MV-4-11 (cell line): ENCODE measurements at places on chromosomes 5 and 9.

- DNase-seq = no peak
These were observed 612.9 kb upstream of the DAB2 start for GRCh38 chr5:40037713-40038112.

- no peak for DNase-seq
These were observed 85.8 kb upstream of the IER5L start for GRCh38 chr9:129263836-129264235.

DNA sequence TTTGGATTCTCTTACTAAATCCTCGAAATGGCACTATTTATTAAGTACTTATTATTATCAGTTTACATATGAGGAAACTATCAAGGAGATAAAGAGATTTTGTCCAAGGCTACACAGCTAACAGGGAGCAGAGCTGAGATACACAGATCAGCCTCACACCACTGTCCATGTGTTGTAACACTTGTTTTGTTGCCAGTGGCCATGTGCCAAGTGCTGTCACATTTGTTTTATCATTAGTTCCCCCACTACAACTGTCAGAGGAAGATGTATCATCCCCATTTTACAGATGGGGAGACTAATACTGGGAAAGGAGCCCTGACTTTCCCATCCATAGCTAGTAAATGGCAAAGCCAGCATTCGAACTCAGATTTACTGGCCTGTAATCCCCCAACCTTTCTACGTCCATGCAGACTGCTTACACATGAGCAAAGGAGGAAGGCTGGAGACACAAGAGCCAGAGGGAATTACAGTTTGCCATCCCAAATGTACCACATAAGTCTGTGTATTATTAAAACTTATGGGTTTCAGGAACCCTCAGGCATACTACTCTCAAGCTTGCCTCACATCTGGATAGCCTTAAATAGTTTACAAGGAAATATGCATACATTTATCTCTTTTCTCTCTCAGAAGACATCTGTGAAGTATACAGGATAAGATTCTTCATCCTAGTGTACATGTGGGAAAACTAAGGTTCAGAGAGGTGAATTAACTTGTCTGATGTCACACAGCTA is 25.1 kb downstream of the PAPPA start:
- no peak for DNase-seq

GRCh38 chr5:93884254-93884653 is 142.9 kb upstream of the POU5F2 start:
- no peak for DNase-seq

DNA sequence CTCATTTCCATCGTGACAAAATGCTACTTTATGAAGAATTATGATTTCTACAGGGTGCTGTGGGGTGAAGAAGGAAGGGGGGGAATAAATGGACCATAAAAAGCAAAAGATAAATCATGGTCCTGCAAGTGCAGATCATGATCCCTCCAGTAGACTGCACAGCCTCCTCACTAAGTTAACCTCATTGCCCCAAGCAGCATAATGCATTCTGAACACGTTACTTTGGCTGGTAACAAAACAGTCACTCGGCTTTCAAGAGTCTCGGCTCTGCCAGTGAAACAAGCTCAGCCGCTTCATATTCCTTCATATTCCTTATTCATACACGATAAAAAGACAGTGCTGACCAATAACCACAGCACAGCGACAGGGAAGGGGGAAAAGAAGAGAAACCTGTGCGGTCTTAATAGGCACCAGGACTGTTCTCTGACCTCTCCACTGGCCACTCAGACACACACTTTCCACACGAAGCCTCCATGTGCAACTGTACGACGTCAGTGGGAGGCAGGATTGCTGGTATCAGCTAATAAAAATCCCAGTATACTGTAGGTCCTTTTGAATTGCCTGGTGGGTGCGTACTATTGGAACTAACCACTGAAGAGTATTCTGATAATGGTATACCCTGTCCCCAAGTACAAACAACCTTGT is 60.5 kb downstream of the ANKH start:
- DNase-seq = no peak

DNA sequence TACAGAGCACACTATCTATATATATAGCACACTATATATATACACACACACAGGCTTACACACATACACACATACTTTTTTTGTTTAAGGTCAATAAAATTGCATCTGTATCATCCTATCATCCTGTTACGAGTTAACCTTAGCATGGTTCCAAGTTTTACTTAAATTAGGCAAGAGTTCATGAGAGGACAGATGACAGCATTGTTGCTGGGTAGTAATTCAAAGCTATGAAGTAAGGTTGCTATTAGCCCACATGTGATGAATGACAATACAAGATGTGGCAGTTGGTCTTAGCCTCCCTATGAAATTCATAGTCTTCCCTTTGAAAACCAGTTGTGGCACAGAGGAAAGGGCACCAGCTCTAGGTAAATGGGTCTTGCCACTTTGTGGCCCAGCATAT is 438.1 kb downstream of the ACTL7B start:
- no peak for DNase-seq

DNA sequence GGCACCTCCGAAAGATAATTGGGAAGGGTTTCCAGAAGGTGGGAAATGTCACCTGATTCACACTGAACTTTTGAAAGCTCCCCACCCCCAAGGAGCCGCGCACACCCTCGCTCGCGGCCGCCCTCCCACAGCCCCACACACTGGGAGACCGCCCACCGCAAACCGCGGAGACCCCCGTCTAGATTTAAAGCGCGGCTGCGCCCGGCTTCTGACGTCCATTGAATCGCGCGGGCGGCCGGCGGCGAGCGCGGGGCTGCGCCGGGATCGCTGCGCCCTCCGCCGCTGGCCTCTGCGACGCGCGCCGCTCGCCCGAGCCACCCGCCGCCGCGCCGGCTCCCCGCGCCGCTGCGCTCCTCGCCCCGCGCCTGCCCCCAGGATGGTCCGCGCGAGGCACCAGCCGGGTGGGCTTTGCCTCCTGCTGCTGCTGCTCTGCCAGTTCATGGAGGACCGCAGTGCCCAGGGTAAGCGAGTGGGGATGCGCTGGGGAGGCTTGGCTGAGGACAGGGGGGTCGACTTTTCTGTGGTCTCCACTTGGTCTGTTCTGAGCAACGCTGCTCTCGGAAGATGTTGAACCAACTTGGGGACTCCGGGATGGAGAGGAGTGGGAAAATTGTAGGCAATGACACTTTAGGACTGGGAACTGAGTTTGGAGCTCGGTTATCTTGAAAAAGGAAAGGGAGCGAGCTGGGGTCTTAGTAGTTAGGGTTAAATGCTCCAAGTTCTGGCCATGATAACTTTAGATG is at the start of gene FST:
Gene FST (plus strand): TSS at position 214 of the 743 bp plus-strand sequence. CDS start 163 bp downstream, at position 377.
- no peak for DNase-seq

GRCh38 chr5:72692231-72692637 is 124.2 kb upstream of the TNPO1 start:
- DNase-seq = no peak

- DNase-seq = no peak
These were observed 63.3 kb downstream of the CARTPT start for GRCh38 chr5:71782393-71782770.

- DNase-seq = no peak
These were observed 34.4 kb upstream of the KCNIP1 start for GRCh38 chr5:170469414-170469813.

DNA sequence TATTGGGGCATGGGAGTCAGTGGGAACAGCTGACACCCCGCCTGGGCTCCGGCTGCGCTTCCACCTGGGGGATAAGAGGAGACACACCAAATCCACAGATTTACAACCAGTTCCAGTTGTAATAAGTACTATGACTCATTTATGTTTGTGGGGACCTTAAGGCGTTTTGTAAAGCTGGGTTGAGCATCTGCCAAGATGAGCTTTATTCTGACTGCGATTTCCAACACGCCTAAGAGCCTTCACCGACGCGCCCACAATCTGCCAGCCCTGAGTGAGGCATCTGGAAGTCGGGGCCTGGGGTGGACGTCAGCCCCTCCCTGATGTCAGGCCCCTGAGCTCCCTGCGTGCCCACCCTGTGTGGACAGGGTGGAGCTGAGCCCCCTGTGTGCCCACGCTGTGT is 14.3 kb upstream of the LHX3 start:
- peak; percentile 41 for DNase-seq

GRCh38 chr5:114438471-114438870 is 76.6 kb downstream of the KCNN2 start:
- DNase-seq = no peak

- DNase-seq = peak; percentile 72
These were observed 13.3 kb upstream of the SPATA24 start for GRCh38 chr5:139417214-139417613.

DNA sequence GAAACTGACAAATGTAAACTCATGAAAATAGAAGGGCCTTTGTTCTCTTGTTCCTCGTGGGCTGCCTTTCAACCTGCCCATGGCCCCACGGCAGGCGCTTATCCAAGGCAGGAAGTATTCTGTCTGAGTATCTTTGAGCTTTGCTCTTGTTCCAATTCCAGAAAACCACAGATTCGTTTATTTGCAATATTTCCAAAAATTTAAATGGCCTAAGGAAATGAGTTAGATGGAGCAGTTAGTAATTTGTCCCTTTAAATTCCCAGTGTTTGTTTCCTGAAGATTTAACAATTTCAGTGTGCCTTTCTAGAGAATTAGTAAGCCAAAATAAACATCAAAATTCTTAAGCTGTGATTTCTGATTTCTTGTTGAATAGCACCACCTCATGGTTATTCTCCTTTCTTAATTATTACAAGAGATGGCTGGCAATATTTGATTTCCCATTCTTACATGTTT is 299.4 kb upstream of the RASA1 start:
- DNase-seq = peak; percentile 0

- DNase-seq = no peak
These were observed 62.0 kb upstream of the STARD4 start for GRCh38 chr5:111574311-111574710.

DNA sequence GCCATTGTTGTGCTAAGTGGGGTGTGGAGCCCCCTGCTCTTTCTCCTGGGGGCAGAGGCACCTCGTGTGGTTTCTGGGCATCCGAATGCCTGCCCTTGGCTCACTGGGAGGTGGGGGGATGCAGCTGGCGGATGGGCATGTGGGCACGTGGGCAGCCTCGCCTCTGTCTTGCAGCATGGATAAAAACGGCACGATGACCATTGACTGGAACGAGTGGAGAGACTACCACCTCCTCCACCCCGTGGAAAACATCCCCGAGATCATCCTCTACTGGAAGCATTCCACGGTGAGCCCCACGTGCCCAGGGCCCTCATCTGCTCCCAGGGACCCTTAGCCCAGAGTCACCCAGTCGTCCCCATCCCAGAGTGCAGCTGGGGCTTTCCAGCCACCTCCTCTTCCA is 25.3 kb downstream of the PTGES2 start:
- no peak for DNase-seq

DNA sequence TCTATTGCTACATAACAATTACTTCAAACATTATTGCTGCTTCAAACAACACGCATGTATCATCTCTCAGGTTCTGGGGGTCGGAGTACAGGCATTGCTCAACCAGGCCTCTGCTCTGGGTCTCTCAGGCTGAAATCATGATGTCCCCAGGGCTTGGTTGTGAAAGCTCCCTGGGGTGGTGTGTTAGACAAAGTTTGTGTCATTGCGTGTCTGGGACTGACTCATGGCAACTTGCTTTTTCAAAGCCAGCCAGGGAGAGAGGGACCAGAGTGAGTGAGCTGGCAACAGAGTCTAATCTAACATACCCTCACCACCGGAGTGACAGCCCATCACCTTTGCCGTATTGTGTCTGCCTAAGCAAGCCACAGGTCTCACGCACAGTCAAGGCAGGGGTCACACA is 259.2 kb upstream of the NFIL3 start:
- no peak for DNase-seq

DNA sequence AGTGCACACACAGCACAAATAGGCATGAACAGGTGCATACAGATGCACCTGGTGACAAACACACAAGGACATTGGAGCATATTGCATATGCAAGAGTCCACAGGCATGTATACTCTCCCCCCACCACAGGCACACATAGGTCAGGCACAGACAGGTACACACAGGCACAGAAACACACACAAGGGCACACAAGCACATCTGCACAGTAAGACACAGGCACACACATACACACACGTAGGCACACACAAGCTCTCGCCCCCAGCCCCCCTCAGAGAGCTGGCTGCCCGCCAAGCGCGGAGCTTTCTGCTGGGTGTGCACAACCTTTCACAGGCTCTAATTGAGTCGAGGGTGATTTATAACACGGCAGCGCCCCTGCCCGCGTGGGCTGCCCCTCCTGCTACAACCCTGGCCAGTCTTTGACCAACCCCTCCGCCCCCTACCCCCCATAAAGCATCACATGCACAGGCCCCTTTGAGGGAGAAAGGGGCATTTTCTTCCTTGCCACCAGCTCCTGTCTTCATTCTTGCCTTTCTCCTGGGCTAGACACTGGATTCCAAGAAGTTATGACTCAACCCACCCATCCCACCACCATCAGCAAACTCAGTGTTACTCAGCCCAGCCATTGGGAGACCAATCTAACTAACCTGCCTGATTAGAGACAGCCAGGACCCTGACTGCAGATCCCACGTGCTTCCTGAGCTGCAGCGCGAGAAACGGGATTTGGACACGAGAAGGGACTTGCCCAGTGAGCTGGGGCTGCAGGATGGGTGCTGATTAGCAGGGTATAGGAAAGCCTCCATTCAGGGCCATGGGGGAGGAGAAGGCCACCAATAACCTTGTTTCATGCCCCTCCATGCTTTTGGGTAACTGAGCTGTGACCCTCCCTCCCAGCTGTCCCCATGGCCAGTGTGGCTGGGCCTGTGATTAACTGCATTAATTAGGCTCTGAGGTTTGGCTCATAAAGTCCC is 42.8 kb upstream of the PSD2 start:
- DNase-seq = no peak

DNA sequence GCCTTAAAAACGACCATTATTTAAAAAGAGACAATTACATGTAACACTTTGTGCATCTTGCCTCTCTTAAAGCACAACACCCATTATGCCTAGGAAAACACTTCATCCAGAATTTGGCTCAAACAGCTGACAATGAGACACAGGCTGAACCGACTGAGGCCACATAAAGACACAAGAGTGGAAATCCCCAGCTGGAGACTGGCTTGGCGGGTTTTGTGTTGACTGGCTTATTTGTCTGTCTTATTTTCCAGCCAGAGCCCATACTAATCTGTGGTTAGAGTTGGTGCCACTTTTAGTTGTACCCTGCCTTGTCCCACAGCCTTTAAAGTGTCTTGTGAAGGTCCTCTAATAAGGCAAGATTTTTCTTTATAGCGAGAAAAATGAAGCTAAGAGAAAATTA is 21.2 kb downstream of the TRIM14 start:
- DNase-seq = no peak

DNA sequence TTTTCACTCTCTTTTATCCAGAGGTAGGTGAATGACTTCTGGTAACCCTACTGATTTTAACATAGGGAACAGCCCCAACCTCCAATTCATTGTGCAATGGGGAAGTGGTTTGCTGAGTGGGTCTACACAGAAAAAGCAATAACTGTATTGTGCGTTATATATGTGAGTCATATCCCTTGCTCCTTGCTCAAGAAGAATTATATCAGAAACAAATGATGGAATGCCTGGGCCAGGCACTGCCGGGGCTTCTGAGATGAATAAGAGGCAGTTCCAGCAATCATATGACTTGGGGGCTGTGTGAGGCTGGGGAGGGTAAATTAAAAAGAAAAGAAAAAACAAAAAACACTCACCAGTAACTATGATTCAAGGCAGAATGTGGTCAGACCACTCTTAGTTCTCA is 79.2 kb upstream of the ABCA1 start:
- peak; percentile 97 for DNase-seq
